ENCODE measurements at places on chromosomes 7 and 10.

GRCh38 chr10:98308669-98309365, 40.8 kb upstream of the LOXL4 start:
- no peak for DNase-seq

- no peak for DNase-seq
Measured at GRCh38 chr7:76512941-76513816, 2.8 kb downstream of the UPK3B start.

DNA sequence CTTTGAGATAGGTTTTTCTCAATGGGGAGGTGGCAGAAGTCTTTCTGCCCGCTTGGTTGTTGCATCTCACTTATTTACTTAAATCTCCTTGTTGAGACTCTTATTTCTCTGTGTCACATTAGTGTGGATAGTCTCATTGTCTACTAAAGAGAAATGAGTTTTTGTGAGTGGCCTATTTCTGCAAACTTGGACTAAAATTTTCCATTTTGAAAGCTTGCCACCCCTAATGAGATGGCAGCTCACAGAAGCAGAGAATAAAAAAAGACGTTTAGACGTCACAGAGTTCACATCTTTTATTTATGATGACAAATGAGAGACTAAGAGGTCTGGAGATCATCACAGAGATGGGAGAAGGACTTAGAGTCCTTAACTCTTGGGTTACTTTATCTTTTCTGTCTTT, 262.7 kb upstream of the PHYHIPL start:
- DNase-seq: no peak

- DNase-seq: no peak
Measured at GRCh38 chr10:13632884-13633440, 46.2 kb downstream of the PRPF18 start.

- no peak for DNase-seq
Measured at GRCh38 chr10:97328646-97329453, 5.7 kb downstream of the FRAT2 start.
